ENCODE measurements at places on chromosomes 12 and 14. TPM values are rescaled to one million over a fixed set of nuclear protein-coding genes. Genes with fewer than 3 reads are reported as not detected.
A peak's percentile ranks its signal among the peaks of the same experiment; 100 is the strongest.

Gene SLC2A14
- 3.6 TPM for total RNA-seq

Gene RHOF
- total RNA-seq = 18.0 TPM

Gene RD3L
- total RNA-seq = not detected

Gene GNB3
- total RNA-seq = 8.2 TPM

Gene AKAP5
- total RNA-seq = 2.8 TPM

Gene LRTM2
- total RNA-seq = not detected

Gene TAS2R20
- total RNA-seq = 4.8 TPM

Gene BIN2
- 11.7 TPM for total RNA-seq

Gene SDSL
- 4.5 TPM for total RNA-seq

GRCh38 chr14:91067186-91067585, 6.7 kb upstream of the RPS6KA5 start:
- no peaks in the 10 kb centered on the region for H3K36me3 ChIP-seq
- no peak overlapping the region for H3K27ac ChIP-seq
- H3K4me1 ChIP-seq = no peaks in the 10 kb centered on the region
- no peak overlapping the region for H3K4me3 ChIP-seq
- no peak for DNase-seq

DNA sequence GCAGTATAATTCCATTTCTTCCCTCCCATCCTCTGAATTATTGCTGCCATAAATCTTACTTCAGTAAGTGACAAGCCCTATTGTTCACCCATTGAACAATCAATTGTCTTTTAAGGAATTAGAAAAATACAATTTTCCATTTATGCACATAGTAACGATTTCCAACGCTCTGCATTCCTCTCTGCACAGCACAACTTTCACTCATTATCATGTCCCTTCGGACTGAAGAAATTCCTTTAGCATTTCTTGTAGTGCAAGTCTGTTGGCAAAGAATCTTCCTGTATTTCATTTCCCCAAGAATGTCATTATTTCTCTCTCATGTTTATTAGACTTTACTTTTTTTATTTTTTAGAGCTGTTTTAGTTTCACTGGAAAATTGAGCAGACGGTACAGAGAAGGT, 252.1 kb upstream of the RTL1 start:
- no peaks in the 10 kb centered on the region for H3K27me3 ChIP-seq
- H3K4me3 ChIP-seq = no peak overlapping the region
- H3K27ac ChIP-seq = no peak overlapping the region

DNA sequence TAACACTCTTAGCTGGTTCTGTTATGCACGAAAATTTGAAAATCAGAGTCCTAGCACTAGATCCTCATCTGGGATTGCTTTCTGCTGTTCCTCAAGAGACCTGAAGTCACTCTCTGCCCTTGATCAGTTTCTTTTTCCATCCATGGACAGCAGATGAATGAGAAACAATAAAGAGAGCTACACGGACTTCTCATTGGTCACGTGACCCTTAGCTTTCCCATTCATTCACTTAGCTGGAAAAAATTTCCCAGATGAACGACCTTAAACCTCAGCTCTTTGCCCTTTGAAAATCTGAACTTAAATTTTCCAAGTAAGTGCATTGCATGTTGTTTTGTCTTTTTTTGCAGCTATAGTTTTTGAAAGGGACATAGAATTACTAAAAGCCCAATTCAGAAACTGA, 27.2 kb upstream of the RGS6 start:
- H3K4me1 ChIP-seq = no peaks in the 10 kb centered on the region
- H3K27ac ChIP-seq = no peak overlapping the region
- no peaks in the 10 kb centered on the region for H3K36me3 ChIP-seq
- H3K4me3 ChIP-seq = no peak overlapping the region
- DNase-seq = no peak

DNA sequence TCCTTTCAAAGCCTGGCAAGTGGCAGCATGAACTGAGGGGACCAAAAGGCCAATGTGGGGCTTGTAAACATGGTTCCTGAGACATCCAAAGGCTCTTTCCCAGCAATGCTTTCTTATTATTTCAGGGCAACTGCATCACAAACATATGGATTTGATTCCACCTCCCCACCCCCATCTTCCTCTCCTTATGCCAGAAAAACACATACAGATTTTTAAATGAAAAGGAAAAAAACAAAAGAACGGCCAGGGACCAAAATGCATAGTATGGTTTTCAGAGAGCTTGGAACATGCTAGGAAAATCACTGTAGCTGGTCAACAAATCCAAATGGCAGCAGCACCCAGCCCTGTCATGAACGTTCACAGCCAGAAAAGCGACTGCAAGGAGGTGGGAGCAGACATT, 167.6 kb downstream of the ANO2 start:
- H3K27me3 ChIP-seq = no peaks in the 10 kb centered on the region
- H3K4me3 ChIP-seq = no peak overlapping the region
- no peaks in the 10 kb centered on the region for H3K4me1 ChIP-seq
- no peaks in the 10 kb centered on the region for H3K36me3 ChIP-seq
- no peak overlapping the region for H3K27ac ChIP-seq
- DNase-seq = no peak

DNA sequence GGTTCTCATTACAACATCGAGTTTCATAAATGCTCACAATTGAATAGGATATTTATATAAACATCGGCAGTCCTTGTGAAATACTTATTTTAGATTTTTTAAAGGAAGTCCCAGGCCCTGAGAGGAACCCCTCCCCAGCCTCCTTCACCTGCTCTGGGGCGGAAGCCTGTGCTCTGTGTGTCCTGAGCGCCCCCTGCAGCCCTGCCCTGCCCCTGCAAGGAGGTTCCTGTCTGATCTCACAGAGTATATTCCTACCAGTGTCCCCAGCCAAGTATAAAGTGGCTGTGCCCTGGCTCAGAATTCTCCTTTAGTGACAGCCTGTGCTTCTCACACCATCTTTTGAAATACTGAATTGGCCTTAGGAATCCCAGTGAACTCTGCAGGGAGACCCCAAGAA, 659.5 kb downstream of the TMEM121 start:
- DNase-seq = no peak
- H3K27me3 ChIP-seq = no peaks in the 10 kb centered on the region
- H3K36me3 ChIP-seq = no peaks in the 10 kb centered on the region
- H3K4me1 ChIP-seq = no peaks in the 10 kb centered on the region
- no peak overlapping the region for H3K27ac ChIP-seq

- peak overlapping the region; percentile 62 for H3K4me3 ChIP-seq
- H3K4me1 ChIP-seq = no peaks in the 10 kb centered on the region
- H3K27me3 ChIP-seq = no peaks in the 10 kb centered on the region
- H3K36me3 ChIP-seq = no peaks in the 10 kb centered on the region
- H3K27ac ChIP-seq = no peak overlapping the region
Observed at GRCh38 chr12:130839770-130840404, 837 bp upstream of the STX2 start.

- no peak for DNase-seq
- H3K4me1 ChIP-seq = no peaks in the 10 kb centered on the region
- H3K4me3 ChIP-seq = no peak overlapping the region
- H3K27ac ChIP-seq = no peak overlapping the region
- H3K27me3 ChIP-seq = no peaks in the 10 kb centered on the region
- peaks cover 8% of the 10 kb centered on the region for H3K36me3 ChIP-seq
Observed at GRCh38 chr14:58646479-58646878, 8.7 kb downstream of the DACT1 start.

DNA sequence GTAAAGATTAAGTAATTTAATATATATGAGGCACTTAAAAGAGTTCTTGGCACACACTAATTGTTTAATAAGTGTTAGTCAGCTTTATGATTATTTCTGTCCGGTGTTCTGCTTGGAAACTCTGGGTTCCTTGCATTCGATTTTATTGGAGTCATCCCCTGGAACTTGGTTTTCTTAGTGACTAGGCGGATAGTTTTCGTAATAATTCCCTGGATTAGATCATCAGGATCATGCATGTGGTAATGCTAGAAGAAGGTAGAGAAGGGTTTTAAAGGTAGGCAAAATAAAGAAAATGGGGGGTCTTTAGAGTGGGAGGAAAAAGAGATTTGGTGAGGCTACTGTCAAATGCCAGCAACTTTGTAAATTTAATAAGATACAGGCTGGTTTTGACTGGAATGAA, 88.4 kb downstream of the MYF5 start:
- H3K27me3 ChIP-seq = no peaks in the 10 kb centered on the region
- H3K4me1 ChIP-seq = no peaks in the 10 kb centered on the region
- H3K27ac ChIP-seq = no peak overlapping the region
- DNase-seq = no peak
- no peaks in the 10 kb centered on the region for H3K36me3 ChIP-seq

GRCh38 chr12:66066137-66066928, 64.2 kb downstream of the LLPH start:
- H3K4me3 ChIP-seq = no peak overlapping the region
- H3K27me3 ChIP-seq = peaks cover 3% of the 10 kb centered on the region
- H3K27ac ChIP-seq = no peak overlapping the region
- H3K4me1 ChIP-seq = peaks cover 2% of the 10 kb centered on the region

- no peak for DNase-seq
- no peak overlapping the region for H3K27ac ChIP-seq
- no peaks in the 10 kb centered on the region for H3K27me3 ChIP-seq
- no peaks in the 10 kb centered on the region for H3K4me1 ChIP-seq
Observed at GRCh38 chr12:99036566-99036965, 391.5 kb downstream of the APAF1 start.

DNA sequence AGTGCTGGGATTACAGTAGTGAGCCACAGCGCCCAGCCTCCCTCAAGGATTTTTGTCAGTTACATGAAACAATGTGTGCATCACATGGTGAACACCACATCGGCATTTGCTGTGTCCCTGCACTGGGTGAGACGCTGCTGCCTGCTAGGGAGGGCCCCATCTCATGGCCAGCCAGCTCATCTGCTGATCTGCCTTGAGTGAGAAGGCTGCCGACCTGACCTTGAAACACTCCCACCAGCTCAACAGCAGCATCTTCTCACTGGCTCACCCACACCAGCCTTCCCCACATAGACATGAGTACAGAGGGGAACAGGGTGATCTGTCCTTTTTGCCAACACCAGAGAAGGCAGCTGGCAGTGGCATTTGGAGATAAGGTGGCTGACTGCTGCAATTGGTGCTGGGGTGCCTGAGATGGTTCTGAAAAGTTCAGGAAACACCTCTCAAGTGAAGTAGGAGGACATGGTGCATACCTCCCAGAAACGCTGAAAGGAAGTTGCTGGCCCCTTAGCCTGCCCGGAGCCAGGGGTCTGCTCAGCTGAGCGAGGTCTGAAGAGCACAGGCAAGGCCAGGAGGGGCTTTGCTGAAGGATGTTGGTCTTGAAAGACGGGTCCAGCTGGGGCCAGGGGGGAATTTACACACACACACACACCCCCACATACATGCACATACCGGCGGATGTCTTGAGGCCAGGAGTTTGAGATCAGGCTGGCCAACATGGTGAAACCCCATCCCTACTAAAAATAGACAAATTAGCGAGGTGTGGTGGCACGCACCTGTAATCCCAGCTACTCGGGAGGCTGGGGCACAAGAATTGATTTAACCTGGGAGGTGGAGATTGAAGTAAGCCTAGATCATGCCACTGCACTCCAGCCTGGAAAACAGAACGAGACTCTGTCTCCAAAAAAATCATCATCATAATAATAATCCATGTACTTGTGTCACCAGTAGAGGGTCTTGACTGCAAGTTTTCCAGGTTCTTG, 14.3 kb upstream of the PPP1R13B start:
- no peaks in the 10 kb centered on the region for H3K27me3 ChIP-seq
- no peak overlapping the region for H3K4me3 ChIP-seq
- peak; percentile 63 for DNase-seq
- H3K4me1 ChIP-seq = no peaks in the 10 kb centered on the region

DNA sequence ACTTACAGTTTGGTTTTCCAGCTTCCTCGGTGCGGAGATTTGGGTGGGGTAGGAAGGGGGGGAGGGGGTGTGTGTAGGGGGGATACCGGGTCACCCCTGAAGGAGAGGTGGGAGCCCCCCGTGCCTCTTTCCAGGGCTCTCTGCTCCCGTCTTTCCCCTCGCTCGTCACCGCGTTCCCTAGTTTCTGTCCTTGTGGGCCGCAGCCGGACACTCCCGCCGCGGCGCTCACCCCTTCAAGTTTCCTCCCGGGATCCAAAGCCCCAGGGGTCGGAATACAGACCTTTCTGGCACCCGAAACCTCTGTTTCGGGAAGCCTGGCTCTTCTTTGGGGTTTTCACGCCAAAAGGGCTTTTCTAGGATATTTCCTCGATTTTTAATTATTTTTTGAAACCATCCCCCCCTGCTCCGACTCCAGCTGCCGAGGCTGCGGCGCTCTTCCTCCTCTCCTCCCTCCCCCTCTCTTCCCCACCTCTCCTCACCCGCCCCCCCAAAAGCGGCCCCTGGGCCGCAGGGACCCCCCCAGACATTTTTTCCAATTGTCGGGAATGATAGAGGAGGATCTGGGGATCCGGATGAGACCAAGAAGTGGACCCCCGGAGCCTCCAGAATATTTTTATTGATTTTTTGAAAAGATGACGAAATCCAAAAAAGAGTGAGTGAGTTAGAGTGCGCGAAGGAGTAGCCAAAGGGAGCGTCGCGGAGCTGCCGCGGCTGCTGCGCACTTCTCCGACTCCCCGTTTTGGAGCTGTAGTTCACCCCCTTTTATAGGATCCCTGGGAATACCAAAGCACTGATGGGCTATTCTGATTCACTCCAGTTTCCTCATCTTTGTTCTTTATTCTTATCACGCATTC, 1.7 kb downstream of the CCND2 start:
- no peaks in the 10 kb centered on the region for H3K27me3 ChIP-seq
- peak overlapping the region; percentile 95 for H3K4me3 ChIP-seq
- peak overlapping the region; percentile 93 for H3K27ac ChIP-seq
- H3K4me1 ChIP-seq = no peaks in the 10 kb centered on the region
- H3K36me3 ChIP-seq = peaks cover 2% of the 10 kb centered on the region

DNA sequence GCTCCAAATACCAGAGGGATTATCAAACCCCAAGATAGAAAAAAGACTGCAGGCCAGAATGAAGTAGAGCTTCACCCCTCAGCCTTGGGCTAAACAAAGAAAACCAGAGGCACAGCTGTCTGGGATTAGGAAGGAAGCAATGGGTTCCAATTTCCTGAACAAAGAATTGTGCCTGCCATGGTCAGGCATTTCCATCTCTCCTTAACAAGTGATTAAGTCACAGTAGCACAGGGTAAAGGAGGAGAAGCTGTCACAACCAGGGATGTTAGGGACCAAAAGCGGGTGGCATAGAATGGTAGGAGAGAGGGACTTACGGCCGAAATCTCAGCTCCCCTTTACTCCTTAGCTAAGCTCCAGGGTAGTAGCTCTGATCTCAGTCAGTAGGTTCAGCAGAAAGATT, 33.9 kb downstream of the SPTLC2 start:
- no peak for DNase-seq
- no peak overlapping the region for H3K27ac ChIP-seq
- H3K4me1 ChIP-seq = no peaks in the 10 kb centered on the region
- no peaks in the 10 kb centered on the region for H3K27me3 ChIP-seq
- H3K4me3 ChIP-seq = no peak overlapping the region

GRCh38 chr14:100575266-100575995, 11.8 kb downstream of the BEGAIN start:
- no peak overlapping the region for H3K4me3 ChIP-seq
- H3K36me3 ChIP-seq = no peaks in the 10 kb centered on the region
- peak; percentile 25 for DNase-seq
- H3K4me1 ChIP-seq = no peaks in the 10 kb centered on the region
- H3K27me3 ChIP-seq = no peaks in the 10 kb centered on the region
- no peak overlapping the region for H3K27ac ChIP-seq

All from aorta (tissue), 5 donors.